Caudate nucleus (tissue), 63 donors: ENCODE measurements at places on chromosomes 1 and 21.

GRCh38 chr1:66364578-66365391, 169.2 kb upstream of the SGIP1 start:
- no peak for DNase-seq

DNA sequence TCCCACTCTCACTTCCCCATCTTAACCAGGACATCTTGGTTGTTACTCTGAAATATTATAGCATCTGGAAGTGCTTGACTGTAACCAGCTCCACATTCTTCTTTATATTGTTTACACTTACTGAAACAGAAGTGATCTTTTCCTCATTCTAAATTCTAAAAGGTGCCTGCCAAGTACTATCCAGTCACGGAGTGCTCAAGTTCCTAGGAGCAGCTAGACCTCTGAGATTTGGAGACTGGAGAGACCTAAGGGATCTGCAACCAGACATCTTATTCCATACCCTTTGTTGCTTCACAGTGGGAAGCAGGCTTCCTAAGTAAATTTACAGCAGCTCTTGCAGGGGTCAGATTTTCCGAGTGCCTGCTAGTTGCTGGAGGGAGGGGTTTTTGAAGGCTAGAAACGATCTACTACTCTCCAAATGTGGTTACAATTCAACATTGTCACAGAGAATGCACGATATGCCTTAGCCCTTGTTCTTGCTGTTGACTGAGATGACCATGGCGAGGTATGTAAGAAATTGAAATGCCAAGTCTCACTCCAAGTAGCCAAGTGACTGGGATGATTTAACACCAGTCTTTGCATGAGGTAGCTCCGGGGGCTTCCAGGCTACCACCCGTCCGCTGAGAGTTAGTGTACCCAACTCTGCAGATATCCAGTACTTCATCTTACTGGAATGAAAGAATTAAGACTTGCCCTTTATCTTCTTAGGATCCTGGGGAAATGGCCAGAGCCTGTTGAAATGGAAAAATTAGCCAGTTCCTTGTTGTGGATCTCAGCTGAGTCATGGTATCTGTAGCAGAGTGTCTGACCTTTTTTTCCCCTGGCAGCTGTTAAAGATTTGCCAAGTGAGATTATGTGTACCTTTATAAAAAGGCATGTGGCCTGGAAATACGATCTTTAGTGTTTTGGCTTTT, 150.8 kb downstream of the MAST2 start:
- no peak for DNase-seq

GRCh38 chr1:39919545-39919944, 17.8 kb upstream of the MYCL start:
- DNase-seq, result no peak

DNA sequence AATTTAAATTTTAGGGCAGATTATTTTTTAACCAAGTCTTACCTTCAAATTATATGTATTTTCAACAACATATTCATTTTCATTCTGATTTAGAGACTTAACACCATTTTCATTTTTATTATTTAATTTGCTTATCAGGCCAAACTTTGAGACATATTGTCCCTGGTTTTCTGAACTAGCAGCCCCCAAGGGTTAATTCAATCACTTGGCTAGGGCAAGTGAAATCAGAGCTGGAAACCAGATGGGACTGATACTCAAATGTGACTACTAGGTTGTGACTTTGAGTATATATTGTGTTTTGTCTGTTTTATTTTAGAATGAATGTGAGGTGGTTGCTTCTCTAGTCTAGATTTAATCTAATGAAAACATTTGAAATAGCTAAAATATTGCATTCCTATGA, 198.9 kb upstream of the PTGFR start:
- no peak for DNase-seq

- DNase-seq, result no peak
Measured at GRCh38 chr1:172482044-172482443, 38.2 kb upstream of the PIGC start.

GRCh38 chr1:26094076-26094669, 17.5 kb upstream of the PDIK1L start:
- no peak for DNase-seq

GRCh38 chr1:40723196-40723955, 31.9 kb downstream of the NFYC start:
- DNase-seq, result no peak

GRCh38 chr1:180926164-180926981, 13.7 kb downstream of the KIAA1614 start:
- peak; percentile 30 for DNase-seq

DNA sequence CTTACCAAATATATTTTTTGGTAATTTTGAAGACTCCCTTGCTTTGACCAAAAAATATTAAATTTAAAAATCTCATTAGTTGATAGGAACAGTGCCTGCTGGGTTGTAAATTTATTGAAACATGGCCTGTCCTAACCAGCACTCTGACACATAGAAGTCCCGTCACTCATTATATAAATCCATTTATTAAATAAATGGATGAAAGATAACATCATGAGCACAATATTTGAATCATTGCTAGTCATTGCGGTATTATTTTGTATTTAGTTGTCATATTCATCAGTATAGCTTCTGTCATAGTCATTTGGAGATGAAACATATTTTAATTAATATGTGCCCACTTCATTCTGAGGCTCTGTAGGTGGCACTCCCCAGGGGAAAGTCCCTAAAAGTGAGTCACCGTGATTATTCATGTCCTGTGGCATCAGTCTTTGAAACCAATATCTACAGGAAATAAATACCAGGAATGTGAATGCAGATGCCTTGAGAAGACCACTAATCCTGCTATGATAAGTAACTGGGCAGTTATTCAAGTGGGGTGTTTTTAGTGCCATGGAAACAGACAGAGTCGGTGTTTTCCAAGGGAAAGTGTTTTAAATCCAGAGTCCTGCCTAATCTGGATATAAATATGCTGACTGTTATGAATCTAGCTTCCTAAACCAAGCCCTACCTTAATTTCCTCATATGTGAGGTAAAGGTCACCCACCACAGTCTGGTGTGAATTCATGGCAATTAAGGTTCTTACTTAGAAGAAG, 302.0 kb downstream of the DUSP10 start:
- DNase-seq, result no peak

GRCh38 chr1:8118031-8118451, 91.9 kb upstream of the ERRFI1 start:
- no peak for DNase-seq

- DNase-seq, result no peak
Measured at GRCh38 chr1:93467606-93468005, 19.7 kb downstream of the FNBP1L start.

DNA sequence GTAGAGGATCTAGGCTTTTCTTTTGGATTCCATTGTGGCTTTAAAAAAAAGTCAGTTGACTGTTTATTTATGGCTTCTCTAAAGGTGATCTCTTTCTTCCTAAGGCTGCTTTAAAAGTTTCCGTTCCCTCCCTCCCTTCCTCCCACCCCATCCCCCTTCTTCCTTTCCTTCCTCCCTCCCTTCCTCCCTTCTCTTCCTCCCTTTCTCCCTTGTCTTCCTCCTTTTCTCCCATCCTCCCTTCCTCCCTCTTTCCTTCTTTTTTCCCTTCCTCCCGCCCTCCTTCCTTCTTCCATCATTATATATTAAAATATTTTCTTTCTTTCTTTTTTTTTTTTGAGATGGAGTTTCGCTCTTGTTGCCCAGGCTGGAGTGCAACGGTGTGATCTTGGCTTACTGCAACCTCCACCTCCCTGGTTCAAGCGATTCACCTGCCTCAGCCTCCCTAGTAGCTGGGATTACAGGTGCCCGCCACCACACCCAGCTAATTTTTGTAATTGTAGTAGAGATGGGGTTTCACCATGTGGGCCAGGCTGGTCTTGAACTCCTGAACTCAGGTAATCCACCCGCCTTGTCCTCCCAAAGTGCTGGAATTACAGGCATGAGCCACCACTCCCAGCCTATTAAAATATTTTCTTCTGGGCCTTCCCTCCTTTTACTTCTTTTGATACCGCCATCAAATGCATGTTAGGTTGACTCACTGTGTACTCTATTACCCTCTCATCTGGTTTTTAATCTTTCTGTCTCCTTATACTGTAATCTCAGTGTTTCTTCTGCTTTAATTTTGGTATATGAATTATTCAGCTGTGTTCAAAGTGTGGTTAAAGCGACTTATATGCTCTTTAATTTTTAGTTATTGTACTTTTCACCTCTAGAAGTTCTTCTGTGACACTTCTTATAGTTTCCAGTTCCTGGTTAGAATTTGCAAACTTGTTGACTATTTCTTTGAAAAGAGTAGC, 59.2 kb upstream of the ATP5PO start:
- no peak for DNase-seq

DNA sequence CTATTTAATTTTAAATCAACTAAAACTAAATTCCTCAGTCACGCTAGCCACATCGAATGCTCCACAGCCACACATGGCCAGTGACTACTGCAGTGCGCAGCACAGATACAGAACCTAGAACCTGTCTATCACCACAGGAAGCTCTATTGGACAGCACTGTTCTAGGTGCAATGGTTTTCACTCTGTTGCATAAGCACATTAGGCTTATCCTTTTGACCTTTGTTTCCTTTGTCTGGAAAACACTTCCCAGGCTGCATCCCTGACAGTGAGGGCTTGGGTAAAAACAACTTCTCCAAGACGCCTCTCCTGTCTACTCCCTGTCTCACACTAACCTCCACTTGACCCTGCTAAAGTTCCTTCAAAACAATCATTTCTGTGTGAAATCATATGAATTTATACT, 33.6 kb upstream of the RAP1GAP start:
- DNase-seq, result no peak

DNA sequence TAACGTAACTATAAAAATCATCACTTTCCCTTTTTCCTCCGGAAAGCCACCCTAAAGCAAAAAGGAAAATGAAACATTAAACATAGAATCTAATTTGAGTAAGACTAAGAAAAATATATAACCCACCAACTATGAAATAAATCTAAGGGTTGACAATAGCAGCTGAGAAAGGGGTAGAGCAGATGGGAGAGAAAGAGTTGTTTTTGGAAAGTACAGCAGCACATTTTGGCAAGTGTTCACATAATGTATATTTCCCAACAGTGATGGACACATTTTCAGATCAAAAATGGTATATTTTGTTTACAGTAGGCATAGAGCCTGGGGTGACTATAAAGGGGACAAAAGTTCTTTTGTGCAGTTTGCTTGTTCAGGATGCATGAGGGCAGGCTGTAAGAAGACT, 1287.4 kb upstream of the B3GALT2 start:
- DNase-seq, result no peak

DNA sequence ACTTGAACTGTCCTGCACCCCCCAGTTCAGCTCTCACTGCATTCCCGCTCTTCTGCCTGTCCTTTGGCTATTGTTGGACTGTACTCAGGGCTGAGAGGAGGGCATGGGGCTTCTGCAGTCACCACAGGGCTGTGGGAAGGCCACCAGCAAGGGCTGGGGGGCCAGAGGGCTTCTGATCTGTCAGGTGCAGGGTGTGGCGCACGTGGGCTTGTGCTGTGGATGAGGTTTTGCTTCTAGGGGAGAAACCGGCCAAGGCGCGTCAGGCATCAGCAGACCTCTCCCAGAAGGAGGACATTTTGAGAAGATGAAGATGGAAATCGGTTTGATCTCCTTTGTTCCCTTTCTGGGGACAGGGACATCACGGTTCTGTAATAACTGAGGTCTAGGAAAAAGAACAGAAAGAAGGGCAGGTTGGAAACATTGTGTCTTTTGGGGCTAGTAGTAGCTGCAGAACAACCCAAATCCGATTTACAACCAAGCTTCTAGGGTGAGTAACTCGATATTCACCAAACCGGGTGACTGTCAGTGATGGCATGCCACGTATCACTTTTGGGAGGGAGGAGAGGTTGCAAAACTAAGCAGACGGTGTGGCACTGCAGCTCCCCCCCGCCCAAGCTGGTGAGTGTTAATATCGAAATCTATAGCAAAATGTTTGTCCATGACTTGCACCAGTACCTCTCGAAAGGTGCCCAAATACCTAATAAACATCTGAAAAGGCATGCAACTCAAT, 40.9 kb downstream of the AGPAT3 start:
- no peak for DNase-seq

DNA sequence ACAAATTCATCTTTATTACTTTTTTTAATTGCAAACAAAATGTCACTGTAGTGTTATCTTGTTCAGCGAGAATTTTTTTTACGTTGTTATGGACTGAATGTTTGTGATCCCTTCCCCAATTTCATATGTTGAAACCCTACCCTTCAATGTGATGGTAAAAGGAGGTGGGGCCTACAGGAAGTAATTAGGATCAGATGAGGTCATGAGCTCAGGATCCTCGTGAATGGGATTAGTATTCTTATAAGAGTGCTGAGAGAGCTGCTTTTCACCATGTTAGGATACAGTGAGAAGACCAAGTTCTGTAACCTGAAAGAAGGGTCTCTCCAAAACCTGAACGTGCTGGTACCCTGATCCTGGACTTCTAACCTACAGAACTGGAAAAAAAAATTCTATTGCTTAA, 646.0 kb upstream of the TMPRSS15 start:
- no peak for DNase-seq
